ENCODE measurements at places on chromosomes 6 and 20.

DNA sequence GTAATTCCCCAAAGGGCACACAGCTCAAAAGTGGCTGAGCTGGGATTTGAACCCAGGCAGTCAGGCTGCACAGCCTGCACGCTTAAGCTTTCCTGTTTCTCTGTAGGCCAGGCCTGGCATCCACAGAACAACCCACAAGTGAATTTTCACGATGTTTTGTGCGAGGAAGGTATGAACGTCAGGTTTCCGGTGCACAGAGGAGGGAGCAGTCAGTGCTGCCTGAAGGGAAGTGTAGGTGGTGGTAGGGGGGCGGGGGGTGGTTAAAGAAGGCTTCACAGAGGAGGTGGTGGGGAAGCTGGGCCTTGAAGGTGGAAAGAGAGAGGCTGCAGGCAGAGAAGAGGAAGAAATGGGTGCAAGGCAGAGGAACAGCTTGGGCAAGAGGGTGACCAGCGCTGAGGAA is 14.1 kb downstream of the KCNB1 start:
- DNase-seq: no peak

DNA sequence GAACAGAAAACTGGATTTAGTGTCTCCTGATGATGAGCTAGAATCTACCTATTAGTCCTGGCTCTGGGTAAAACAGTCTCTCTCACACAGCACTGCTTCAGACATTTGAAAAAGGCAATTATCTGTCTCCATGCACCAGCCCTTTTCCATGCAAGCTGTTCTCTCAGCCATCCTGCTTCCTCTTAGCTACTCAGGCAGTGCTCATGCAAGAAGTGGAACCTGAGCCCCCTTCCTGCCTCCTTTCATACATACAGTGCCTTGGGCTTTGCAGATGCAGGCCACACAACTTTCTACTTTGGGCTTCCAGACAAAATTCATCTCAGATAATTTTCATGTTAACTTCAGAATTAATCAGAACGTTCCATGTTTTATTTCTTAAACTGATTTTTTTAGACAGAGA is 151.3 kb downstream of the RALGAPA2 start:
- DNase-seq: no peak

- no peak for DNase-seq
Observed at GRCh38 chr6:168060521-168060931, 18.5 kb downstream of the FRMD1 start.

DNA sequence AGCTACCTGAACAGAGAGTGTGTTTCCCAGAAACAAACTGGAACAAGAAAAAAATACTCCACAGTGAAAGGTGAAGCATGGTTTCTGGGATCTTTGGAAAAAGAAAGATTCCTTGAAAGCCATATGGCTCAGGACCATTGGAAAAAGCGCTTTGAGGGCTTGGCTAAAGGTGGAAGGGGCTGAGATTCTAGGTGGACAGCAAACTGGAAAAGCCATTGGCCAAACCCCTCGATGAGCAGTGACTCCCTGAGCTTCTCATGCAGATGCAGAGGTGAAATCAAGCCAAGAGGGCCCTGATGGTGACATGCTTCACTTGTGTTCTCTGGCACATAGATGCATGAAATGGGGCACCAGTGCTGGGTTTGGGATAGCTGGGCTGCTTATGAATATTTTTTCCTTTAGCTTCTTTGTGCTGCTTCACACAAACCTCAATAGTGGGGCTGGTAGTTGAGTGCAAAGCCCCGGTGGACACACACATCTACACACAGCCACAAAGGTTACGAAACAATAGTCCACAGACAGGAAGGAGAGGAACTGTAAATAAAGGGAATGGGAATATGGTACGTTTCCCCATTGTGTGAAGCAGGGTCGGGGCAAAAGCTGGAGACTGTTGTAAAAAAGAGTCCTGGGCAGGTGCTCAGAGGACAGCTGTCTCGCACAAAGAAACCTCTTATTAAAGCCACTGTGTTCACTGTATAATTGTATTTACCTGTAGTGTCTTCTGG is 117.8 kb downstream of the FOXA2 start:
- DNase-seq: no peak

DNA sequence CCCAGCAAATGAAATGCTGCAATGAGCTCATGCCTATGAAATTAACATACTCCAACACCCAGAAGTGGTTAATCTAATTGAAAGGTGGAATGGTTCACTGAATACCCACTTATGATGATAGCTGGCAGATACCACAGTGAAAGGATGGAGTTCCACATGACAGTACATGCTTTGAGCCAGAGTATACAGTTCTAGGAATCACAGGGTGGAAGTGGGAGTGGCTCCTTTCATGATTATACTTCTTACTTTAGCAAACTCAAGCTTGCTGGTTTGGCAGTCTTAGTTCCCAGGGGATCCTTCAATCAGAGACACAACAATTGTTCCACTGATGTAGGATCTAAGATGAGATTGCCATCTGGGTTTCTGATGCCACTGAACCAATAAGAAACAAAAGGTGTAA is 21.5 kb downstream of the CD164 start:
- no peak for DNase-seq

DNA sequence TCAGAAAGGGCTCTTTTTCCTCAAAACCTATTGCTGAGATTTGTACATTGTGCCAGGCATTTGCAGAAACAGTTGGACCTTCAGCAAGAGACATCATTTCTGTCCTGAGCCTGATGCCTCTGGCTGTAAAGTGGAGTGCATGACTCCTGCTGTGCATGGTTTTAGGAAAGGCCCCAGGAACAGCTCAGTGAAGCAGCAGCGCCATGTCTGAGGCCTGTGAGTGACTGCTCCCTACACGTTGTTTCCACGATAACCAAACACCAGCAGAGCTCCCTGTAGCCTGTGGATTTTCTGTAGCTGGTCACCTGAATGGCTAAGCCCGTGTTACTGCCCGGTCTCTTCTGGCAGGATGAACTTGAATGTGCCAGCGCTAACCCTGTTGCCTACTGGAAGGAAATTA is 232.5 kb downstream of the TFAP2C start:
- no peak for DNase-seq

GRCh38 chr20:55596431-55596830 is 408.9 kb downstream of the CBLN4 start:
- DNase-seq: no peak

DNA sequence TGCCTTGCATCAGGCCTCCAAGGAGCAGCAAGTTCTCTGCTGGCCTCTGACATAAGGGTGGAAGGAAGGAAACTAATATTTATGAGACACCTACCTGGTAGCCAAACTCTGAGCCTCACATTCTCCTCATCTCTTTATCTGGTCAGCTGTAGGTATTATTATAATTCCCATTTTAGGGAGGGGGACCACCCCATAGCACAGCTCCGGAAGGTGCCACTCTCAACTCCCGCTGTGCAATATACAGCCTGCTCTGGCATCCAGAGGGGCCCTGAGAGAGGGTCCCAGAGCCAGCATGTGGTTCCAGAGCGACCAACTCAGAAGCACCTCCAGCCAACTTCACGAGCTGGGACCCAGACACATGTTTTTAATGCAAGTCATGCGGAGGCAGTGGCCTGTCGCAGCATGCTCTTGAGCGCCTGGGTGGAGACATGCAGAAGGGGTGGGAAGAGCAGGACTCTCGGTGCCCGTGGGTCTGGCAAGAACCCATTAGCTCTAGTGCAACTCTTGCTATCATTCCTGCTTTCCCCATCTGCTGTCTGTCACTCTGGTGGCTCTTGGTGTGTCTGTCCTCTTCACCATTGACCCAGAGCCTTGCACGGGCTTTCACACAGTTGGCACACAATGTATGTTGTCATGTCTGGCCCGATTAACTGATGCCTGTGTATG is 15.0 kb upstream of the MYMX start:
- DNase-seq: no peak

- DNase-seq: no peak
Observed at GRCh38 chr6:17015144-17015543, 86.7 kb upstream of the STMND1 start.

DNA sequence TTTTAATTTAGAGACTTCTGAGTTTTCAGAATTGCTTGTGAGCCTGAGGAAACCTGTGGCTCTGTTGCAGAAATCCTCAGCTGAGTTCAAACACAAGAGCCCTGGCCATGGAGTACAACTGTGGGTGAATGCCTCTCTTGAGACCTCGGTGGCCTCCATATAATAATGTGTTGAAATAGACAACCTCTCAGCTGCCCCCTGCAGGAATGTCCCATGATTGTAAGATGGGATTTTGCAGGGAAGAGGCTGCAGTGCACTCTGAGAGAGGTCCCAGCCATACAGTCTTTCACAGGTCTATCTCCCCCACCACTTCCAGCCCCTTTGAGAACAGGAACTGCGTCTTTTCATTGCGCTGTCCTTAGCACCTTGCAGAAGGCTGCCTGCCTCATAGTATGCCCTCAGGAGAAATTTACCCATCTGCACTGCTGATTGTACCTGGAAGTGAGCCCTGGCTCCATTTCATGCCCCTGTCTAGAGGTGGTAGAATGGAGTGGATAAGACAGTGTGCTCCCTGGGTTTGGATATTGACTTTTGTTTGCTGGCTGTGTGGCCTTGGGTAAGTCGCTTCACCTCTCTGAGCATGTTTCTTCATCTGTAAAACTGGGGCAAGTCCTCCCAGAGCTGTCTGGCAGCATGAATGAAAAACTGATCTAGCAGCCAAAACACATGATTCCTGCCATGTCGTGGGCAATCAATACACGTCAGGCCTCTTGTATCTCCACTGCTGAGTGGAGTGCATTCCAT is 16.8 kb upstream of the CDH22 start:
- no peak for DNase-seq

- DNase-seq: no peak
Observed at GRCh38 chr6:158255275-158255988, 56.8 kb upstream of the TULP4 start.

GRCh38 chr20:2385496-2385895 is 4.8 kb downstream of the TGM6 start:
- DNase-seq: no peak

GRCh38 chr6:163364641-163365040 is 49.9 kb upstream of the QKI start:
- DNase-seq: no peak

- peak; percentile 24 for DNase-seq
Observed at GRCh38 chr6:141326426-141326825, 806.3 kb upstream of the GJE1 start.

DNA sequence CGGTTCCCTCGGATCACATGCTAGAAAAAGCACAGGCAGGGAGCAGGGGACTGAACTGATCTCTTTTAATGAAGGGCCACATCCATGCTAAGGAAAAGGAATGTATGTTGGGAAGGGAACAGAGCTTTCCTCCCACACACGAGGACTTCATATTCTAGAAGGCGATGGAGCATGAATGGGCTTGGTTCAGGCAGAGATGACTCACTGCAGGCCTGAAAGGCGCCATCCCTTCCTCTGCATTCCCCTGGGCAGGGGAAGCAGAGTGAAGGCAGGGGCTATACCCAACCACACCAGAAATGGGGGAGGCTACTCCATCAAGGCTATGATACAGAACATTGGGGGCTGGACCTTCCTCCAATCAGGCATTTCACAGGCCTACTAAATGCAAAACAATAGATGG is 30.6 kb downstream of the ELMO2 start:
- no peak for DNase-seq

DNA sequence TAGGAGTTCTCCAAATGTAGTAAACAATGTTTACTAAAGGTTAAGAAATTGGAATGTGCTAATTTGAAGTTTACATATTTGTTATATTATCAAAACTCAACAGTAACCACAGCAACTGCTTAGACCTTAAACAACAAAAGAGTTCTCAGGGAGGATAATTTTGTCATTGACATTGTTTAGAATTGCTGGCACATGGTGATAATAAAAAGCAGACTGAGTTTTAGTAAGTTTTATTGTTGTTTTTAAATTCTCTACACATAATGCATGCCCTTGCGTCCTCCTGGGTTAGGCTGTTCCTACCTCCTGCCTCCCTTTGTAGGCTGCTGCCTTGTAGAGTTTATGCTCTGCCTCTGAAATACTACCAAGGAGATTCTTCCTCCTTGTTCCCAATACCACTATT is 28.7 kb downstream of the LAMA4 start:
- DNase-seq: no peak

DNA sequence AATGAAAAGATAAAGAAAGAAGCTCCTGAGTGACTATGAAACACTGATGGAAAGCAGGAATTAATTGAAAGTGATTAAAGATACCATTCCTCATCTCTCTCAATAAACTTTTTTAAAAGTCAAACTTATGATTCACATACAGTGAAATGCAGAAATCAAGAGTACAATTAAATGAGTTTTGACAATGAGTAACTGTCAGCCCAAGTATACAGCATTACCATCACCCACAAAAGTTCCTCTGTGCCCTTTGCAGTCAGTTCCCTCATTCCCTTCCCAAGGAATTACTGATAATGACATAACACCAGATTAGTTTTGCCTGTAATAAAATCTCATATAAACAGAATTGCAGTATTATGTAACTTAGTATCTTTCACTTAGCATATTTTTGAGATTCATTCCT is 44.5 kb downstream of the ATG5 start:
- no peak for DNase-seq

DNA sequence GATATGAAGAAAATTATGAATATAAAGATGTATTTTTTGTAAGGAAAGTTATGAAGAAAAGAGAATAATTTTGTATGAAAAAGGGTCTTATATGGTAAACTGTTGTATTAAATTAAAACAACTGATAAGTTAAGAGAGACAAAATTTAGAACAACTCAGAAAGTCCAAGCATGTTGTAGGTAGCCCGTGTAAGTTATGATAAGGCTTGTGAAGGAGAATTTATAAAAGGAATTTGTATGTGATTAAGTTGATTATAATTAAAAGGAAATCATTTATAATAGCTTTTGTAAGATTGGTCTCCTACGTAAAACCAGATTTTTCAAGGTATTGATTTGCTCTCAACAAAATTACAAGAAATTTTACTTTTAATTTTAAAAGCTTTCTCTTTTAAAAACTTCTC is 1579.3 kb downstream of the HACE1 start:
- DNase-seq: no peak

DNA sequence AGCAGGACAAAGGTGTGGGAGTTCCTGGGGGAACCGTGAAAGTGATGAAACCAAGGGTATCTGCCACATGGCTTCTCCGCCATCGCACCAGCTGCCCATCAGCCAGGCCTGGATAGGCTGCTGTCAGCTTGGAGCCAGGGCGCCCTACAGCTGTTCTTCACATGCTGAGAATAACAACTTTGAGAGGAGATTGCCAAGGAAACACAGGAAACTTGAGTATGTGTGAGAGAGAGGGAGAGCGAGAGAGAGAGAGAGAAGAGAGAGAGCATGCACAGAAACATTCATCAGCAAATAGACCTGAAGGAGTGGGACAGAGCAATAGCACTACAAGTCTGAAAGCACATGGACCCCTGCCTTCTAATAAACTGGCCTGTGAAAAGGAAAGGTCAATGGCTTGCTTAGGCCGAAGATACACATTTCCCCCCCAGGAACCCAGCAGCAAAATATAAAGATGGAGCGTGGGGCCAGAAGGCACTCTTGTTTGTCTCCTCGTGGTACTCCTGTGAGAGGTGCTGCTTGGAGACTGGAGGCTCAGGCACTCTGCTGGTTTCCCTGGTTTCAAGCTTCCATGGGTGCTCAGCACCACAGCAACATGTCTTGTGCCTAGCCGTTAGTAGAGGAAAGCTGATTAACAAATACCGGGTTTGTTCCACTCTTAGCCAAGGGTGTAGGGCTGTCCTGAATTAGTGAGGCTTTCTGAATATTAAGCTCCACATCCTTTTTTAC is 53.0 kb downstream of the SNAP25 start:
- DNase-seq: no peak

All from stimulated activated CD8-positive, alpha-beta memory T cell treated with anti-CD3 and anti-CD28 coated beads, Interleukin-12 subunit alpha, Interleukin-12 subunit beta, amount 100 ng/mL, for 4 hours (primary cell).